Sigmoid colon (tissue), 7 donors: ENCODE measurements at places on chromosomes 11 and 22. TPM values are rescaled to one million over a fixed set of nuclear protein-coding genes. Genes with fewer than 3 reads are reported as not detected.

SYTL2 gene
- polyA plus RNA-seq: 96.6 TPM

RIC8A gene
- polyA plus RNA-seq: 69.1 TPM

TSPAN32 gene
- polyA plus RNA-seq: not detected

- no peak for DNase-seq
- no peak overlapping the region for H3K27ac ChIP-seq
- peaks cover 14% of the 10 kb centered on the region for H3K36me3 ChIP-seq
- no peaks in the 10 kb centered on the region for H3K27me3 ChIP-seq
- H3K4me3 ChIP-seq: no peak overlapping the region
Measured at GRCh38 chr11:20070459-20070858, 89.8 kb downstream of the DBX1 start.

GRCh38 chr22:49958366-49958921, 2.1 kb upstream of the PIM3 start:
- DNase-seq: peak; percentile 65
- H3K4me1 ChIP-seq: no peaks in the 10 kb centered on the region
- H3K27ac ChIP-seq: no peak overlapping the region
- H3K36me3 ChIP-seq: peaks cover 9% of the 10 kb centered on the region
- H3K4me3 ChIP-seq: no peak overlapping the region

- peak; percentile 90 for DNase-seq
- H3K4me1 ChIP-seq: peaks cover 12% of the 10 kb centered on the region
- H3K27ac ChIP-seq: peak overlapping the region; percentile 61
- H3K27me3 ChIP-seq: no peaks in the 10 kb centered on the region
Measured at GRCh38 chr11:47946682-47947559, 33.4 kb upstream of the PTPRJ start.
